ENCODE measurements at places on chromosomes 11 and 22.

- DNase-seq = no peak
Observed at GRCh38 chr22:49051491-49052022, 776.1 kb downstream of the BRD1 start.

- DNase-seq = no peak
Observed at GRCh38 chr11:117072517-117073461, 25.4 kb downstream of the SIK3 start.

DNA sequence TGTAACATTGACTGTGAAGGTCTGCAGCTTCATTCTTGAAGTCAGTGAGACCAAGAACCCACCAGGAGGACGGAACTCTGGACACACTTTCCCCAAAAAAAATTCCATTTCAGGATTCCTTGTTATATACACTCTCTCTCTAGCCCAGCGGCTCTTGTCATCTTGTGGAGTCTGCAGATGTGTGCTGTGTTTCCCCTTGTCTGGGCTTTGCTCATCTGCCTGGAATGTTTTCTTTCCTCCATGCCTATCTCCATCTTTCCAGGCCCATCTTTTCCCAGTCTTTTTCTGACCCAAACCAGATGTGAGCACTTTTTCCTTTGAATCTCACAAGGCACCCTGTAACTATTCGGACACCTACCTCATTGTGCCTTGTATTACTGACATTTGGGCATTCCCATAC, 5.1 kb upstream of the DRG1 start:
- no peak for DNase-seq

DNA sequence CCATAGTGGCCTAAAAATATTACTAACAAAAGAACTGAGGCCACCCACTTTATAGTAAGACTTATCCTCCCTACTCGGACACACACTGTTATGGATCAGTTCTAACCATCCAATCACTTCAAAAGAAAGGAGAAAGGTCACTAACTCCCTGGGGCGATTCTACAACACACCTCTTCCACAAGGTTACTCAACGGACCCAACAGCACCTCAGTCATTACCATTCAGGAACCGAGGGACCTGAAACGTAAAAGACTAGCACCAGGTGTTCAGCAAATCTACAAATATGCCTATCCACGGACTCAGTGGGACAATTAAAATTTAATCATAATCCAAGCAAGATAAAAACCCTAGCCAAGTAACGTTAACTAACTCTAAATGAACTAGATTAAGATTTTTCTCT, 1.6 kb downstream of the HNRNPUL2 start:
- DNase-seq = no peak

DNA sequence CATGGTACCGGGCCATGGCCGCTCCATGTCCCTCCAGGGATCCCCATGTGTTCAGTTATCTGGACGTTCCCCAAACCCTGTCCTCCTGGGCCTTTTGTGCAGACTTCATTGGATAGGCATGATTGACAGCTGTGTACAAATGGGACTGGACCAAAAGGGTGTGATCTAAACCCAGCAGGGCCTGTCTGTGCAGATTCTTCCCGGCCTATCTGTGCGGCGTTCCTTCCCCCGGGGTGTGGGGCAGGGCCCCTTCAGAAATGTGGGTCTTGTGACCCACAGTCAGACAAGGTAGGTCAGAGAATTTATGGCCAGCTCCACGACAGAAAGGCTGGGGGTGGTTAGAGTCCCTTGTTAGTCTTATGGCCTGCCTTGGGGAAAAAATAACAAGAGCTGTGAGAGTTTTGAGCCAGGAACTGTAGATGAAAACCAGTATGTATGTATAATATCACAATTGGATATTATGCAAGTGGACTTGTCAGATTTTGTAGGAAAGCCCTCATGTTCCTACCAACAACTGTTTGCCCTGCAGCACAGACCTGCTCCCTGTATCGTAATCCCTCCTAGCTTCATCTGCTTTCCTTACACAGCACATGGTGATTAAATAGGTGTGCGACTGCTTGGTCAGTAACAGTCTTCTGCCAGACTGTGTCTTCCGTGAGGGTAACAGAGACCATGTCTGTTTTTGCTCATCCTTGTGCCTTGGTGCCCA, 31.7 kb downstream of the AP2A2 start:
- no peak for DNase-seq

DNA sequence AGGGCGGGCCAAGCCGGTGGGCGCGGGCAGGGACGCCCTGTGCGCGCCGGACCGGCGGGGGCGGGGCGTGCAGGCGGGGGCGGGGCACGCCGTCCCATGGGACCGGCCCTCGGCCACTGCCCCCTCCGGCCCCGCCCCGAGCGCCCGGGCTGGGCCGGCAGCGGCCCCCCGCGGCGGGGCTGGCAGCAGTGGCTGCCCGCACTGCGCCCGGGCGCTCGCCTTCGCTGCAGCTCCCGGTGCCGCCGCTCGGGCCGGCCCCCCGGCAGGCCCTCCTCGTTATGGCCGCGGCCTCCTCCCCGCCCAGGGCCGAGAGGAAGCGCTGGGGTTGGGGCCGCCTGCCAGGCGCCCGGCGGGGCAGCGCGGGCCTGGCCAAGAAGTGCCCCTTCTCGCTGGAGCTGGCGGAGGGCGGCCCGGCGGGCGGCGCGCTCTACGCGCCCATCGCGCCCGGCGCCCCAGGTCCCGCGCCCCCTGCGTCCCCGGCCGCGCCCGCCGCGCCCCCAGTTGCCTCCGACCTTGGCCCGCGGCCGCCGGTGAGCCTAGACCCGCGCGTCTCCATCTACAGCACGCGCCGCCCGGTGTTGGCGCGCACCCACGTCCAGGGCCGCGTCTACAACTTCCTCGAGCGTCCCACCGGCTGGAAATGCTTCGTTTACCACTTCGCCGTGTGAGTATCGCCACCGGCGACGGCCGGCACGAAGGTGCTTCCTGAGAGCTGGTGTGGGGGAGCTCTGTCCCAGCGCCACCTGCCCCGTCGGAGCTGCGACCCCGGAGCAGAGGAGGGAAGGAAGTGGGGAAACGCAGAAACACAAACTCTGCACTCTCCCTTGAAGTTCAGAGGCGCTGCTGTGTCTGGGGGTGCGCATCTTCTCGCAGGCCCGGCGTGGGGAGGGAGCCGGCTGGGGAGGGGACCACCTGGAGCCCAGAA, at the start of gene KCNQ1:
Gene KCNQ1, plus strand, starts transcription at position 188 of the 925 bp plus-strand sequence. Its CDS starts 91 bp downstream, at position 279.
- DNase-seq = no peak

All from NT2/D1 (cell line).